ENCODE measurements at places on chromosomes 6 and 20. TPM values are rescaled to one million over a fixed set of nuclear protein-coding genes. Genes with fewer than 3 reads are reported as not detected.
A peak's percentile ranks its signal among the peaks of the same experiment; 100 is the strongest.

DNA sequence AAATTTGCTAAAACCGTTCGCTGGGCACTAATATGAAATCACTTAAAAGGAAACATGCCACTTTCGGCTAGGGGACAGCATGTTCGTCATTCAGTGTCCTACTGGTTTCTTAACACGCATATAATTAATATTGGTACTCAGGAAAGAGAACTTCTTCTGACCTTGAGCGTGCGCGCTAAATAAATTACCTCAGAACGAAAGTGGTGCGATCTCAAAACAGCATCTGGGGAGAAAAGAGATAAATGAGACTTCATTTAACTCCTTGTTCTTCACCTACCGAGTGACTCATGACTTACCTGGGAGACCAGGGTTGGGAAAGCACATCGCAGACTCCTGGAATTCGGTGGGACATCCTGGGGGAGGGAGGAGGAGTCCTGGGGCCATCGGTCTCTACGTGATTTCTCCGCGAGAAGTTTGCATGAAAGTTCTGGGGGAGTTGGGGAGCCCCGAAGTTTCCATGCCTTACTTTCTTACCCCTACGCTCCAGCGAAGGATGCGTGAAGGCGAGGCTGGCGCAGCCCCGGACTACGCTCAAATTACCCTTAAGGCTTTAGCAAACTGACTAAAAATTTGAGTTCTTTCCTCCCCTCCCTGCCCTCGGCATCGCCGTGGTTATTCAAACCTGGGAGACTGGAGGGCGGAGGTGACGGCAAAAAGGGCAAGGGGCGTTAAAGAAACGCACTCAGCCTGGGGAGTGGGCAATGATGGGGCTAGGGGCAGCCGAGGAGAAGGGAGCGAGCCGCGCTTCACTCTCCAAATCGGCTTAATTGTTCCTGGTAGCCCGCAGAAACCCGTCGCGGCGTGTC is 1.1 kb upstream of the BEND6 start:
- DNase-seq, result no peak

DNA sequence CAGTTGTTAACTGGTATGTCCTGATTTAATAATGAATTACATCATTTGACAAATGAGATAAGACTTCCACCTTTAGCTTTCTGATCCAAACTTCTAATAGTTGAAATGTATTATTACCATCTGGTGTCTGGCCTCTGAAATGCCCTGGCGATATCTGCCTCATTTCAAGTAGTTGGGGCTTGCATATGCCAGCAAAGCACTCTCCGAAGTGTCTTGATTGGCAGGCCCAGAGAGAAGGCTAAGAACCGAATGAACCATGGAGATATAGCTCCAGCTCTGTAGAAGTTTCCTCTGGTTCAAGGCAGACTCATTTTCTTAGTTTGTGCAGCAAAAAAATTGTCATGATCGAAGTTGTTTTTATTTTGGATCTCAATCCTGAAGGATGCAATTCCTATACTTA is 13.4 kb upstream of the HIVEP2 start:
- no peak for DNase-seq

GRCh38 chr20:39825950-39826349 is 863.1 kb downstream of the MAFB start:
- DNase-seq, result no peak

GRCh38 chr6:133645966-133646740 is 242.8 kb upstream of the TCF21 start:
- DNase-seq, result no peak

- no peak for DNase-seq
These were observed 45.4 kb upstream of the MOCS1 start for GRCh38 chr6:39979461-39980328.

DNA sequence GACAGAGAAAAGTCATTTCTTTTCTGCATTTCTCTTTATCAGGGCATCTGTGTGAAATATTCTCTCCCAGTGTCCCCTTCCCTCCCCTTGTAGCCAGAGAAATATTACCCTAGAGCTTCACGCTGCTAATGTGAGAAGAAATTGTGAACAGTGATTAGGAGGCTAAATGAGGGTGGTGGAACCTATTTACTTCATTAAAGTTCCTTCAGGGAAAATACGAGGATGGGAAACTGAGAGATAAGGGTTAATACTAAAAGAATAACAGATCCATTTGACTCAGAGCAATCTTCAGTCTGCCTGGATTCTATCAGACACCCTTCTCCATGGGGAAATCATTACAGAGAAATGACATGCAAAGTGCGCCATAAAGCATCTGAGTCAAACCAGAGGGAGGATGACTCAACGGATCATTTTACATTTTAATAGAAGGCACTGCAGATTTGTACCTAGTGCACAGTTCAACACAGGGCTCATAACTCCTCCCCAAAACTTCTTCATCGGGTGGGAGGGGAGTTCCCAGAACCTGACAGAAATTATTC is 131.3 kb downstream of the GJA10 start:
- no peak for DNase-seq

DNA sequence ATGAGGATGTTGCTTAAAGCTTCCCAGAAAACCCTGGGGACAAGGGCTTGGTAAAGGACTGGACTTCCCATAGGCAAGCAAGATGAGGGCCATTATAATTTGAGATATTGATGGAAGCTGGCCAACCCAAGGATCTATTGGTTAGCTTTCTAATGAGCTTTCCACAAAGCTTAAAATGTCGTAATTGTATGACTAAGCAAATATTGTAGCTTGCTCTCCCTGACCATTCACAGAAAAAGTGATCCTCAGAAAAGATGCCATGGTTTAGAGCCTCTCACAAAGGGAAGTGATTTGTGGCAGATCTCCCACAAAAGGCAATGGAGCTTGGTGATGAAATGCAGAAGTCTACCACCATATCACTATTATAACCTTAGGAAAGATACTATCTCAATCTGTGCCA is 13.6 kb downstream of the IL17F start:
- DNase-seq, result no peak

GRCh38 chr20:12207875-12208274 is 290.2 kb downstream of the BTBD3 start:
- DNase-seq, result no peak

DNA sequence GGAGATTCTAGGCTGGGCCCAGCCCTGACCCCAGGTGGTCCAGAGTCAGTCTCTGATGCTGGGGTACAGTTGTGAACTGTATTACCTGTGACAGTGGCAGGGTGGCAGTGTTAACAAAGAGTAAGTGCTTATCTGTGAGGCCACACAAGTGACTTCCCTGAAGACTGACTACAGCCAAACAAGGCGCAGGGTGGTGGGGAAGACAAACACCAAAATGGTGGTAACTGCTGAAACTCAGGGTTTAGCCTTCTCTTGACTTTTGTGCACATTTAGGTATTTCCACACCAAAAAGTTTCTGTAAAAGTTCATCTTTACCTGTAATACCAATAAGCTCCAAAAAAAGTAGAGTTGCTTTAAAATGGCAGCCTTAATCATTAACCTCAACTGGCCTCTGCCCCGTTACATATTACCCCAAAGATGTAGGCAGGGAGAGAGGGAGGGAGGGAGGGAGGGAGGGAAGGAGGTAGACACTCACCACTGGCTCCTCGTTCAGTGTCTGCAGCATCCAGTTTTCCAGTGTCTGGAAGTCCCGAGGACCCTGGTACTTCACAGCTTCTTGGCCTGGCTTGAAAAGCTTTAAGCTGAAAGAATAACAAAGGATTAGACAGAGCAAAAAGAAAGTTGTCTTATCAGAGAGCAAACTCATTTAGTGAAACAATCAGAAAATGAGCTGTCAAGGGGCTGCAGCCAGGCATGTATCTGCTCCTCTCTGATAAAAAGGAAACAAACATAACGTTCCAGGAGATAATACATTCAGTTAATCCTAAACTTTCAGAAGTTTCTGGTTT is 11.3 kb downstream of the TXNDC5 start:
- DNase-seq, result no peak

GRCh38 chr6:89547281-89547680 is 91.3 kb downstream of the LYRM2 start:
- peak; percentile 84 for DNase-seq

DNA sequence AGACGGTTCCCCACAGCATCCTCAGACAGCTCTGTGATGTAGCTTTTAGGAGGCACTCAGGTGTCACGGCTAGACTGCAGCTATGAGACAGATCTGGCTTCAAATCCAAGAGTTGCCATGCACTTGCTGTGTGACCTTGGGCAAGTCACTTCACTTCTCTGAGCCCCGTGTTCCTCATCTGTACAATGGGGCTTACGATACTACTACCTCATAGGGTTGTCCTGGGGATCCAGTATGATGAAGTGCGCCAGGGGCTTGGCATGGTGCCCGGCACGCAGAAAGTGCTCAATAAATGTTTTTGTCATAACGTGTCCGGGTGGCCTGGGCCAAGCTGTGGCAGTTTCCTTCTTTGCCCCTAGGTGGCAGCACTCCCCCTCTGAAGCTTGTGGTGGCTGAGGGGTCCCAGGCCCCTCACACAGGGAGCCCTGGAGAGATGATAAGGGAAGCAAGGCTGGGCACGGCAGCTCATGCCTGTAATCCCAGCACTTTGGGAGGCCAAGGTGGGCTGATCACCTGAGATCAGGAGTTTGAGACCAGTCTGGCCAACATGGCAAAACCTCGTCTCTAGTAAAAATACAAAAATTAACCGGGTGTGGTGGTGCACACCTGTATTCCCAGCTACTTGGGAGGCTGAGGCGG is 19.1 kb upstream of the CHMP4B start:
- DNase-seq, result no peak

GRCh38 chr6:85252085-85252484 is 197.8 kb upstream of the NT5E start:
- DNase-seq, result no peak

DNA sequence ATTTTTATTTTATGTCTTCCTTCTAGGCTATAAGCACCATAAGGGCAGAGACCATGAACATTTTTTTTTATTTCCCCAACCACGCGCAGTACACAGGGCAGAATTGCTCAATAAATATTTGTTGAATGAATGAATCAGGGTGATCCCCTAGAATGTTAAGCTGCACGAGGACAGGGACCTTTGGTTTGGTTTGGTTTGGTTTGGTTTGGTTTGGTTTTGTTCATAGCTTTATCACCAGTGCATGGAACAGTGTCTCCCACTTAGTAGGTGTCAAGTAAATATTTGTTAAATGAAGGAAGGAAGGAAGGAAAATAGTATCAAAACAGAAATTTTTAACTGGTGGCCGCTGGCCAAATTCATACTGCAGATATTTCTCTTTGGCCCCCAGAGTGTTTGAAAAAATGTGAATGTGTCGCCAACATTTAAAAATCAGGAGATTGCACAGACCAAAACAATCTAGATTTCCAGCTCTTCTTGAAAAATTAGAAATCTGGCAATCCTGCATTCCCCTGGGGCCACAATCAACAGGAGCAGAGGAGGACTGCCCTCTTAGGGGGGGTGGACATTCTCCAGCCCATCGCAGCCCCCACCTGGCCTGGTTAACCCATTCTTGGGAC is 205.3 kb downstream of the EYA2 start:
- peak; percentile 0 for DNase-seq

DNA sequence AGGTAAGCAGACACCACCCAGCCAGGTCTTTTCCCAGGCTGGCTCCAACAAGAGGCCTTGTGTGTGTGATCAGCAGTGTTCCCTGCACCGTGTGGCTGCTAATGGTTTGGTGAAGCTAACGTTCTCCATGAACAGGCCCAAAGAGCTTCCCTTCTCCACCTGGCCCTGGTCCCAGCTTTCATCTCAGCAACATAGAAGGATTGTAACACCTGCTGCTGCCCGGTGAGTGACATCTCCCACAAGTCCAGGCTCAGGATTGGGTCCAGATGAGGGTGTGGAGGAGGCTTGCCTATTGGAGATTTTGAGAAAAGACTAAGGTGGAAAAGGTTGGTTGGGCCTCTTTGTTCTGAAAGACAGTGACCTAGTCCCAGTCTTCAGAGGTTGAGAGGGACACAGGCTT is 89.6 kb downstream of the TMEM242 start:
- DNase-seq, result no peak

GRCh38 chr20:40225596-40225995 is 463.4 kb downstream of the MAFB start:
- no peak for DNase-seq

- no peak for DNase-seq
These were observed 90.5 kb downstream of the ZMYND8 start for GRCh38 chr20:47265984-47266383.

GRCh38 chr6:119148825-119149525 is 70.5 kb upstream of the FAM184A start:
- DNase-seq, result no peak

- DNase-seq, result no peak
These were observed 38.4 kb downstream of the LCA5 start for GRCh38 chr6:79498842-79499241.

DNA sequence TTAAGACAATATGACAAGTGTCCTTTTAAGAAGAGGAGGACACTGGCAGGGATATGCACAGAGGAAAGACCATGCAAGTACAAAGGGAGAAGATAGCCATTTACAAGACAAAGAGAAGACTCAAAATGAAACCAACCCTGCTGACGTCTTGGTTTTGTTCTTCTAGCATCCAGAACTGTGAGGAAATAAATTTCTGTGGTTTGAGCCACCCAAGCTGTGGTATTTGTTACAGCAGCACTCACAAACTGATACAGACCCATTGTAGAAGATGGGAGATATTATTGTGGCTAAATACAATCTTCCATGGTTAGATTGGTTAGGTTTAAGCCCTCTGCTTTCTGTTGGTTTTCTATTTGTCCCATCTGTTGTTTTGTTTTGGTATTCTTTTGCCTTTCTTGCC is 88.6 kb upstream of the SLC35F1 start:
- no peak for DNase-seq

The RSPO3 gene
- 14.0 TPM for total RNA-seq

The LY6G6D gene
- not detected for total RNA-seq

The ZNF391 gene
- 14.2 TPM for total RNA-seq

The ADGRB3 gene
- 2.7 TPM for total RNA-seq

The PRDM1 gene
- 27.0 TPM for total RNA-seq
